CD4-positive, alpha-beta T cell treated with Interleukin-2 at 100 ng/mL for 4 hours (primary cell): ENCODE measurements at places on chromosomes 7 and 10.

- DNase-seq, result no peak
Observed at GRCh38 chr10:8282340-8282739, 227.9 kb downstream of the GATA3 start.

DNA sequence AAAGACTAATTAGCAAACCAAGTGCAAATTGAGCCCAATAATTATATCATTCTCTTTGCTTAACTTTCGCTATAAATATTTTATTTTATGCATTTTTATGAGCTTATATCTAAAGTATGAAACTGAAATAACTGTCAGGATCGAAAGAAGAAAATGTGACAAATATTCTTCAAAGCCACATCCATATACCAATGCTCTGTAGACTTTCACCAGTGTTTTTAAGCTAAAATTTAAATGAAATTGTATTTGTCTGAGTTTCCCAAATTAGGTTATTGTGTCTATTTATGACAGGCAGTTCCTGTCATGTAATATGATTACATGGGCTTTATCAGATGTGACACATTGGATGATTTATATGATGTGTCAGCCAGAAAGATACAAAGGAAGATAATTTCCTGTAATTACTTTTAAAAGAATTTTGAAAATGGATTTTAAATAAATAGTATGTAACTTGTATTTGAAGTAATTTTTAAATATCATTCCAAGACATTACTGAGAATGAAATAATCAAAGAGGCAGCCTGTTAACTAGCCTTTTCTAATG, 317.9 kb upstream of the KLF6 start:
- peak; percentile 21 for DNase-seq

DNA sequence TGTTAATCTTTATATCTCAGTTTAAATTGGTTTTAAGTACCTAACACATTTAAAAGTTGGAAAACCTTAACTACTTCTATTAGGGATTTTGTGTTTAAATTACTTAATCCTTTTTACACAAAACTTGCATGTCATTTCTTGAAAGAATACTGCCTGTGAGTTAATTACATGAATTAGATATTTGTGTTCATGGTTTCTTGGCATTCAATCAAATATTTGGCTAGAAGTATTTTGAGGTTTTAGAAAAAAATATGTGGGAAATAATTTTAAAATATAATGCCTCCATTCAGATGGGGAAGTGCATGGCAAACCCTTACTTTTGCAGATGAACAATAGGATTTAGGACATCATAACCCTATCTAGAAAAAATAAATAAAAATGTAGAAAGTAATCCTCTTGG, 186.5 kb upstream of the SEMA3E start:
- no peak for DNase-seq

GRCh38 chr10:44517635-44518034, 132.7 kb upstream of the CXCL12 start:
- no peak for DNase-seq

- no peak for DNase-seq
Observed at GRCh38 chr7:120030876-120031275, 242.1 kb upstream of the KCND2 start.
